Brain microvascular endothelial cell (primary cell): ENCODE measurements at places on chromosomes 6 and 20.
A peak's percentile ranks its signal among the peaks of the same experiment; 100 is the strongest.

DNA sequence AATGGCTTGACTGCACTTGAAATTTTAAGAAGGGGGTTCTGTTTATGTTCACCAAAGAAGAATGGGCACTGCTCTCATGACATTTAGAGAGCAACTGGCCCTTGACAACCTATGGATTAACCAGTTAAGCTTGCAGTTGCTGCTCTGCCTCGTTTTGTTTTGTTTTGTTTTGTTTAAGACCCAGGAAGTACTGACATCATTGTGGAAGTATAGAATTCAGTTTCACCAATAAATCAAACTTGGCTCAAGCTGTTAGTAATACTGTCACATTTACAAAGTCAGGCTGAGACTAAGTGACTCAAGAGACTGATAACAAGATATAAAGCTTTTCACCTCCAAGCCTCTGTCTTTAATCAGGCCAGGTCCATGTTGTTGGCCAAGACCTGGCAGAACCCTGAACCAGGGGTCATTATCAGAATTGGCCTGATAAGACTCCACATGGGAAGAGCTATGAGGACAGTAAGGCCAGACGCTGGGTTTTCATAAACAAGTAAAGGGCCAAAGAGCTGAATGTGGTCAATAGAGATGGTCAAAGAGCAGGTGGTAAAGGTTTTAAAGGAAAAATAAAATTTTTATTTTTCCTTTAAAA lies 99.4 kb upstream of the VGLL2 start:
- no peak for DNase-seq

DNA sequence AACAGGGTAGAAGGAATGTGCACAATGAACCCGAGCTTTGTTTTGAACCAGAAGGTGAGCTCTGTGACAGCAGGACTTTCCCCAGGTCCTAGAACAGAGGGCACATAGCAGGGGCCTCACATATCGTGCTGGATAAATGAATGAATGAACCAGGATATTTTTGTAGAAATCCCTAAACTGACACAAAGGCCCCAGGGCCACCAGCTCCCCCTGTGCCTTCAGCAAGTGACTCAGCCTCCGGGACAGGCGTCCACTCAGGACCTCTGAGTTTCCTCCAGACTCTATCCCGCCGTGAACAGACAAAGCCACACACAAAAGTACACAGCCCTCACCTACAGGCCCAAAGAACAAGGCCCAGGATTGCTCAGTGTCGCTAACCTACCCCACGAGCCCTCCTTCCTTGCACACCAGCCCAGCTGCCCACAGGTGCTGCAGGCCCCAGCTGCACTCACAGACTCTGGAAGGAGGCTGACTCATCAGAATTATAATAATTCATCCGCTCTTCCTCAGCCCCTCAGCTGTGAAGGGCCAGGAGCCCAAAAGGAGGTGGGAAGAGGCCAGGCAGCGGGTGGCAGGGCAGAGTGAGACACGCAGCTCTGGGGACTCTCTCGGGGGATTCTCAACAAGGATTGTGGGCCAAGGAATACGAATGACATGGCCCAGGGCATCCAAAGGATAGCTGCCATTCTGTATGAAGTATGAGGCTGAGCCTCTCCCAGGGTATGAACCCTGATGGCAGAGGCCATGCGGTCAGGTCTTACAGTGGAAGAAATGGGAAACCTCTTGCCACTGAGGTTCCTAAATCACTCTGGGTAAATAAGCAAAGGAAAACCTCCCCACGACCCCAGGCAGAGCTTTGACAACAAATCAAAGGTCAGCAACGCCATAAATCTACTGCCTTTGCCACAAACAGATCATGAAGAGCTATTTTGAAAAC lies 40.9 kb downstream of the SUMO4 start:
- DNase-seq: no peak

DNA sequence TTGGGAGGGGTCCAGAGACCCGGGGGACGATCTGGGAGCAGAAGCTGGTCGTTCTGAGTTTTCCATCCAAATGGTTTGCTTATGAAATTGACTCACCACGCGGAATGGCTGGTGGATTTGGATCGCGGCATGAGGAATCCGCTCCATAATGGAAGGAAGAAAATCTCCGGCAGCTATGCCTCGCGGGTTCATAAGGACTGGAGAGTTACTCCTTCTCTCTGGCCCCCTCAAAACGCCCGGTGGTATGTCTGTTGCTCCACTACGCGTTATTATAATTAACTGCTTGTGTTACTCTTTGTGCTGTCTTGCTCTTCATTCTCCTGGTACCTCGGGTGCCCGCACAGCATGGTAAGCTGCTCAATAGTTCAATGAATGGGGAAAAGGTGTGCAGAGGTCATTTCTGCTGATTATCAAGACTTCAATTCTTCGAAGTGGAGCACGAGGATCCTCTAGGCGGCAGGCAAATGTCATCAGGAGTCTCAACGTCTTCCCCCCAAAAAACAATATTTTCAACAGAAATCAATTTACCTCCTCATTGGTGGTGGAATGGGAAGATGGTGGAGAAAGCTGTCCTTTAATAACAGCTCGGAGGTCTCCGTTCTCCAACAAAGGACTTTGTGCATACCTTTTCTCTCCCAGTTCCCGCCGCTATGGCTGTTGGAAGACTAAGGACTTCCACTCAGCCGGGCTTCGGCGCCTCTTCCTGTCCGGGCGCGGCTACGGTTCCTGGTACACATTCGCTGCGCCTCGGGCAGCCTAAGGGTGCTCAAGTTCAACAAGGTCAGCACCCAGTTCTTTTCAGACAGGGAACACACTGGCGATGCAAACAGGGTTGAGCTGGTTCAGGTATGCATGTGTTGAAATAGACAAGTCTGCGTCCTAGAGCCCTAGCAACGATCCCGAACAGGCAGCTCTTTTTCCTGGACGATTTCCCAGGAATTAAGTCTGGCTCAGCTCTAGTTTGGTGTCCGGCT lies 9.2 kb upstream of the PRSS16 start:
- peak; percentile 10 for DNase-seq

DNA sequence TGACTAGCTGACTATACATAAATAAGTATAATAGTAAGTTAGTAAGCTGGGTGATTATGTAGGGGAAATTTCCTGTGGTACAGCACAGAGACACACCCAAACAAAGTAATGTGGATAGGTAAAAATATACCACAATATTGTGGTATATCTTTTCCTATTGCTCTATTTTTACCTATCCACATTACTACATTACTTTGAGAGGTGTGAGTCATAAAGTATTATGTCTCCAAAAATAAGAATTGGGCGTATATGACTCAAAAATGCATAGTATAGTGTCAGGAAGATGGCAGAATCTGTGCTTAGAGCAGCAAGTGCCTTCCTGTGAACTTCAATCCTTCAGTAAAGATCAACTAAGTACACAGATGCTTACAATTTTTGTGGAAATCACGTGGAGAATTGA lies 2.7 kb upstream of the SIRPG start:
- DNase-seq: no peak

GRCh38 chr20:61041481-61041880 lies 210.6 kb upstream of the CDH4 start:
- no peak for DNase-seq

- DNase-seq: no peak
Observed at GRCh38 chr6:137488150-137489045, 5.8 kb downstream of the OLIG3 start.

GRCh38 chr20:14878676-14879019 lies 541.2 kb upstream of the FLRT3 start:
- DNase-seq: no peak

DNA sequence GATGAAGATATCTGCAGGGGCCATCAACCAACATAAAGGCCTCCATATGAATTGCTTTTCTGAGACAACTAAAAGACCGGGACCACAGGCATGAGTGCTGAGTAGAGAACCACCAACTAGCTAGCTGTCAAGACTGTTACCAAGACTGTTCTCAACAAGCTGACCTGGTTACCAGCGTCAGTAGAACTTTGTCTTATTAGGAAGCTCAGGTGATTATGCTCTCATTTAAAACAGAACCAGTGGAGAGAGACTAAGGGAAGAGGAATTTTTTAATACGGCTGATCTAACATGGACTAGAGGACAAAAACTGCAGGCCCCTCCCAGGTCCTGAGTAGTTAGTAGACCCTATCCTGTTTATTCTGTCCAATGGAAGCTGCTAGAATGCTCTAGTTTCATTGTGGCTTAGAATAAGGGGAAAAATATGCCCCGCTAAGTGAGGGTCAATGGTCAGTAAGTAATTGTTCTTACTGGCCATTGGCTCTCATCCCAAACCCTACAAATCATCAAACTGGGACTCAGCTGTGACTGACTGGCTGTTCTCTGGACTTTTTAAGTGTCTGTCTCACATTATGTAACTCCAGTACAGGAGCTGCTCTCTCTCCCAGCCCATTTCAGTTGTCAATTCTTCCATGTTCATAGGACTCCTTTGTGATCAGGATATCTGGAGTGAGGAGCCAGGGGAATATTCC lies 3.8 kb upstream of the DYNLRB1 start:
- DNase-seq: no peak

- no peak for DNase-seq
Observed at GRCh38 chr6:135664527-135664926, 167.0 kb upstream of the AHI1 start.

DNA sequence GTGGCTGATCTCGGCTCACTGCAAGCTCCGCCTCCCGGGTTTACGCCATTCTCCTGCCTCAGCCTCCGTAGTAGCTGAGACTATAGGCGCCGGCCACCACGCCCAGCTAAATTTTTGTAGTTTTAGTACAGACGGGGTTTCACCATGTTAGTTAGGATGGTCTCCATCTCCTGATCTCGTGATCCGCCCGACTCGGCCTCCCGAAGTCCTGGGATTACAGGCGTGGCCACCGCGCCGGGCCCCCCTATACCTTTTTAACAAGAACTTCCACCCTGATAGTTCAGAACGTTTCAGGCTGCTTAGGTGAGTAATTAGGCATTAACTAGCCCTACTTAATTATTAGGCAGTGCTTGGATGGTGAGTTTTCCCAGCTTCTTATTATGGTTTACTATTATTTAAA lies 552.5 kb downstream of the BCKDHB start:
- no peak for DNase-seq

GRCh38 chr6:47292944-47293343 lies 16.8 kb downstream of the TNFRSF21 start:
- DNase-seq: peak; percentile 4

DNA sequence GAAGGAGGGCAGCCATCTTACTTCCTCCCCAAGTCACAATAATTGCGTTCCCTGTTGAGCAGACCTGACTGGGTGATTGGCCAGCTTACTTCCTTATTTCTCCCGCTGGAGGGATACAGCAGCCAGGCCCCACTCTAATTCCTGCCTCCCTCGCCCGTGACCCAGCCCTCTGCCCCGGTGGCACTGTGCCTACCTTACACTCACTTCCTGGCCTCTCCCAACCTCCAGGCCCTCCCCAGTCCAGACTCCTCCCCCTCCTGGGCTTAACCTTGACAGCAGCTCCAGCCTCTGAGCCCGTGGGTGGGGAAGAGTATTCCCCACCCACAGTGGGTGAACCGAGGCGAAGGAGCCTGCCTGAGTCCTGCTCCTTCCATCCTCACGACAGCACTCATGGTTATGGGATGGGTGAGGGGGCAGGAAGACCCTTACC lies 3.0 kb downstream of the BAK1 start:
- DNase-seq: no peak

DNA sequence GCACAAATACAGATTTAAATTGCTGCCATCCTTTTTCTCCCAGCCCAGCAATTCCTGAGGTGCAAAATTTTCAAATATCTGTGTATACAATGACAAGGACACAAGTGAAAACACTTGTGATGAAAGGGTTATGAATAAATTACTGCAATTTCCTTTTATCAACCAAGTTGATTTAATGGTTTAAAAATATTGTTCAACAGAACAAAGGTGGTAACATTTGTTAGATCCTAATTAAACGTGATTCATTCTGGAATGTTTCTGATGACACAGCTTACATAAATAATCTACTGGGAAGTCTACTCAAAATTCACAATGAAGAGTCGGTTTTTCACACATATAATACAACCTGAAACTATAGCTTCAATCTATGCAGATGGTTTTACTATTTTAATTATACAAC lies 17.1 kb downstream of the B4GALT5 start:
- no peak for DNase-seq

DNA sequence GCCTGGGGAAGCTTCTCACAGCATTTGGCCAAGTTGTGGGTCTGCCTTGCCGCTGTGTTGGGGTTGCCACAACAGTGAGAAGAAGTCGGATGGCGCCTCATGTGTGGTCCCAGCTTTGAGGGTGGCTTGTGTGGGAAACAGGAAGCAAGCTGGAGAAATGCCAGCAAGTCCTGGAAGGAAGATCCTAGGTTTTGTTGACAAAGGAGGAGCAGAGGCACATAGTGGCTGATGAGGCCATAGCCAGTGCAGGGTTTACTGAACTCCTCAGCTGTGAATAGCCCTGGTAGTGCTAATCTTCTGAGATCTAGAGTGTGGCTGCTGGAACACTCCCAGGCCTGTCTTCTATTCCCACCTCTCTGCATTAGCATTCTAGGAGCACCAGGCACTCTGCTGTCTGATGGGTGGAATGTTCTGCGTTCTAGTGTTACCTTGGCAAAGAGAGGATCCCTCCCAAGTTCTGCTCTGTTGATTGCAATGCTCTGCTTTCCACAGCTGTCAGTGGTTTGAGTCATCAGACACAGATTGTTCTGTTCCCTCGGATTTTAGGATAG lies 25.2 kb downstream of the SNPH start:
- peak; percentile 26 for DNase-seq

DNA sequence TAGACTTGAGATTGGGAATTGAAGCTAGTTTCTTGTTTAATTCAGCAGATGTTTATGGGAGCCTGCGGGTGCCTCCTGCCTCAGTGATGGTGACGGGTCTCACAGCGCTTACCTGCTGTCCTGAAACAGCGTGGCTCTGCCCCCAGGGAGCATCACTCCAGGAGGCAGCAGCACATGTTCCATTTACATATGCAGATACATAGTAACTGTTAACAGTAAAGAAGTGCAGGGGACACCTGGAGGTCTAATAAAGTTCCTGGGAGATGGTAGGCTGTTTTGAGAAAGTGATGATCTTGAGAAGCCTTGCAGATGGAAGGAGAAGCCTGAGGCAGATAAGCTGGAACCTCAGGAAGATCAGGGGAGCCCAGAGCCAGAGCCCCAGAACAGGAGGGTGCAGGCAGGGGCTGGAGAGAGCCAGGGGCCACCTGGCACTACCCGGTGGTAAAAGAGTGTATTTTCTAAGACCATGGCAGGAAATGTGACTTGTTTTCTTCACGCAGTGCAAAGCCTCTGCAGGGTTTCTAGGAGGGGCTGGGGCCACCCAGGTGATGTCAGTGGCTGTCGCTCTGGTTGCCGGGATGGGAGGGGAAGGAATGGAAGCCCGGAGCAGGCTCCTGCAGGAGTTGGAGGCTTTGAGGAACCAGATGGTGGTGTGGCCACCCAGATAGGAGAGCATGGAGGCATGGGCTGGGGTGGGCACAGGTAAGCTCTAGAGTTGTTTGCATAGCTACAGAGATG lies 24.2 kb upstream of the KIF25 start:
- DNase-seq: no peak
